ENCODE measurements at places on chromosomes 1 and 21.

DNA sequence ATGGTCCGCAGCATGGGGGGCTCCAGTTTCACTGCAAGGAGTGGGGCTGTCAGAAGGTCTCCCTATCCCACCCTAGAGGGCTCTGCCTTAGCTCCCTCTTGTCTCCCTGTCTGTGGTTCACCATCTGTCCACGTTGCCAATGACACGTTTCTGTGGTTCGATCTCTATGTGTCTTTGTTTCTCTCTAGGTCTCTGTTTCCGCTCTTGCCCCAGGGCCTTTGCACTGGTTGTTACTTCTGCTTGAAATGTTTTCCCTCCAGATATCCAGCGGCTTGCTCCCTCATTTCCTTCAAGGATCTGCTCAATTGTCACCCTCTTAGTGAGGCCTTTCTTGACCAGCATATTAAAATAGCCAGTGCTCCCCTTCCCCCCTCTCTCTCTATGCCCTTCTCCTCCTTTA is 8.5 kb upstream of the MRPS15 start:
- no peak for DNase-seq

DNA sequence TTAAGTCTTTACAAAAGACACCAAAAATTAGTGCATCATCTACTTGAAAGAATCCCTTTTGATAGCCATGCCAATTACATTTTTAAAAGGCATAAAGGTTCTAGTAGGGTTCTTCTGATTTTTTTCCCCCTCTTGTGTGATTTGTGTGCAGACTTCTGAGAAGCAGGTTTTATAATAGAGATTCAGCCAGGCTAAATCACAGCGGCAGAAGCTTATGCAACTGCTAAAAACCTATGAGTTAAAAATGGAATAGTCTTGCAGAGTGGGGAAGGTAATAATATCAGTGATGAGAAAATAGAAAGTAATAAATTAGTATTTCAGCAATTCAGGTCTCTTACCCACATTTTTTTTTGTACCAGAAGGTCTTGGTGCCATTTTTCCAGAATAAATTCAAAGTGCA is 17.7 kb downstream of the STUM start:
- no peak for DNase-seq

GRCh38 chr1:10613861-10614260 is 139.1 kb downstream of the PEX14 start:
- no peak for DNase-seq

DNA sequence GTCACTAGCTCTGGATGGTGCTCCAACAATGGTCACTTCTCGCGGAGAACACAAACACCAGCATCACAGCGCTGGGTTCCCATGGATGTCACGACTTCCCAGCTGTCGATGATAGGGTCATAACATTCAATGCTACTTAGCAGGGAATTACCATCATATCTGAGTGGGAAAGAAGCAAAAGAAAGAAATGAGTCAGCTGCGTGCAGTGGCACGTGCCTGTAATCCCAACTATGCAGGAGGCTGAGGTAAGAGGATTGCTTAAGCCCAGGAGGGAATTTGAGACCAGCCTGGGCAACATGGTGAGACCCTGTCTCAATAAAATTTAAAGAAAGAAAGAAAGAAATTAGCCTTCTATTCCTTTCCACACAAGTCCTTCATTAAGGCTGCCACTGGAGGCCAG is 3.6 kb upstream of the RABIF start:
- peak; percentile 37 for DNase-seq

DNA sequence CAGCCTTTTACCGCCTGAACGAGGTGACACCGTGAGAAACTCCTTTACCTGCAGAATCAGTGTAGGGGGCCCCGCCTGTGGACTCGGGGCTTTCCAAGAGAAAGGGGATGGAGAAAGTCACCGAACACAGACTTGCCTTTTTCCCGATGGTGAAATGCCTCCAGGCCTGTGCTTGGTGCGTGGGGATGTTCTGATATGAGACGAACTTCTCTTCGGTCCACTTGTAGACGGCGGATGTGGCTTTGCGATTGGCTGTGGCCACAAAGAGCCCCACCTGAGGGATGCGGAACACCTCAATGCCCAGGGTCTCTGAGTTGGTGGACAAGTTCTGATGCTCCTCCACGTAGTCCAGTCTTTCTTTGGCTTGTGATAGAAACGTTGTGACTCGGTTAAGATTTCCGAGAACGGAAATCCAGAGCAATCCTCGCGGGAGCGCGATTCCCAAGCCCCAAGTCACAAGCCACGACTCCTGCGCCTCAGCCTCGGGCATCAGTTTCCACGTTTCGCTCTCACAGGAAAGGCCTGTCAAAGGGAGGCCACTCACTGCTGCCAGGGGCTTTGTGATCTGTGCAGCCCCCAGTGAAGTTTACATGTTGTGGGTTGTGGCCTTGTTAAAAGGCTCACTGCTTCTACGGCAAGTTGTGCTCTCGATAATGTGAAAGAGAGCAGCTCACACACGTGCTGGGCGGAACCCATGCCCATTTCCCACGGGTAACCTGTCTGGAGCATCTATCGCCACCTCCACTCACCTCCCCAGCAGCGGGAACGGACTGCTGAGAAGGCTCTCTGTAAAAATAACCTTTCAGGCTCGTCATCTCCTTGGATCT is 12.6 kb downstream of the KRTAP10-1 start:
- peak; percentile 3 for DNase-seq

DNA sequence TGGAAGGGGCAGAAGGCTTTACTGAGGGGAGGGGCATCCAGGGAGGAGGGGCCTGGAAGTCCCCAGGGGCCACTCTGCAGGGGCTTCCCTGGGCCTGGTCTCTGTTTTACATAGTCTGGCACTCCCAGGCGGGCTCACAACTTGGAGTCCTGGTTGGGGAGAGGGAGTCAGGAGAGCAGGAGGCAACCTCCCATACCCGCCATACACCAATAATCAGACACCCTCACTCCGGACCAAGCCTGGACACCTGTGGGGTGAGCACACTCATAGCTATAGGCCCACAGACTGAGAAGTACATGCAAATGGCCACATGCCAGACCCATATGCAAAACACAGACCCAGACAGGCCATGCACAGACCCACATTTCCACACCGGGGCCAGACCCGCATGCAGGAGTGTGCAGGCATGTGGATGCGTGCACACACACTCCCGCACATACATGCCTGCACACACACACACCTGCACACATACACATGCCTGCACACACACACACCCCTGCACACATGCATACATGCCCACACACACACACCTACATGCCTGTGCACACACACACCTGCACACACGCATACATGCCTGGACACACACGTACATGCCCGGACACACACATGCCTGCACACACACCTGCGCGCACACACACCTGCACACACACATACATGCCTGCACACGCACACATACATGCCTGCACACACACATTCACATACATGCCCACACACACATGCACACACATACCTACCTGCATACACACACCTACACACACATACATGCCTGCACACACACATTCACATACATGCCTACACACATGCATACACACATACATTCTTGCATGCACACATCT is 89.5 kb upstream of the RUNX3 start:
- DNase-seq: no peak

GRCh38 chr1:158017800-158018595 is 24.6 kb downstream of the KIRREL1 start:
- DNase-seq: no peak

DNA sequence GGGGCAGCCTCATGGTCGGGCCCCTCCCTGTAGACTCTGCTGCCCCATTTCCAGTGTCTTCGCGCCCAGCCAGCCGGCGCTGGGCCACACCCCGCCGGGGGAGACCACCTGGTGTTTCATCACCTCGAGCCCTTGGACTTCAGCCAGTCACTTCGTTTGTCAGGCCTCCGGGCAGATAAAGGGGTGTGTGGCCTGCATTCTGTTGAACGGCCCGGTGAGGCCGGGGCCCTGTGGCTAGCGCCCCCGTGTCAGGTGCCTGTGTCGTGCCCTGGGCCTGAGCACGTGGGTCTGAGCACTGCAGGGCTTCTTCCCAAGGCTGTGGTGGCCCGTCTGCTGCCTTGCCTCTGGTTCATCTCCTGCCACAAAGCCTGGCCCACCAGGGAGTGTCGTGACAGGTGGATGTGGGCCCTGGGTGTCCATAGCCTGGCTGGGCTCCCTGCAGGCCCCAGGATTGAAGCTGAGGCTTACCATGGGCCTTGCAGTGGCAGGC is 65.2 kb upstream of the DIP2A start:
- DNase-seq: no peak

DNA sequence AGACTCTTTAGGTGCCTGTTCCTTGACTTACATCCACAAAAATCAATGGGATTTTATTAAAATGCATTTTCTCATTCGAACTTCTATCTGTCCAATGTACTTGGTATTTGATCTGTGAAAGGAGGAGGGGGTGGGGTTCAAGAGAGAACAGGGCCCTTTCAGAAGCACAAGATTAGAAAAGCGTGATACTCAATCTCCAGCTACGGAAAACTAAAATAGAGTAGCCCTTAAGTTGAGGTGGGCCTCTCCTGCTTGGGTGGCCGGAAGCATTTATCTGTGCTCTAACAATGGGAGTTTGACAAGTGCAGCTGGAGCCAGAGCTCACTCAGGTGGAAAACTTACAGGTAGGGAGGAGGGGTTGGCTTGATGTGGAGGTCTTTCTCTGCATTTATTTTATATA is 462 bp upstream of the RXRG start:
- DNase-seq: no peak

DNA sequence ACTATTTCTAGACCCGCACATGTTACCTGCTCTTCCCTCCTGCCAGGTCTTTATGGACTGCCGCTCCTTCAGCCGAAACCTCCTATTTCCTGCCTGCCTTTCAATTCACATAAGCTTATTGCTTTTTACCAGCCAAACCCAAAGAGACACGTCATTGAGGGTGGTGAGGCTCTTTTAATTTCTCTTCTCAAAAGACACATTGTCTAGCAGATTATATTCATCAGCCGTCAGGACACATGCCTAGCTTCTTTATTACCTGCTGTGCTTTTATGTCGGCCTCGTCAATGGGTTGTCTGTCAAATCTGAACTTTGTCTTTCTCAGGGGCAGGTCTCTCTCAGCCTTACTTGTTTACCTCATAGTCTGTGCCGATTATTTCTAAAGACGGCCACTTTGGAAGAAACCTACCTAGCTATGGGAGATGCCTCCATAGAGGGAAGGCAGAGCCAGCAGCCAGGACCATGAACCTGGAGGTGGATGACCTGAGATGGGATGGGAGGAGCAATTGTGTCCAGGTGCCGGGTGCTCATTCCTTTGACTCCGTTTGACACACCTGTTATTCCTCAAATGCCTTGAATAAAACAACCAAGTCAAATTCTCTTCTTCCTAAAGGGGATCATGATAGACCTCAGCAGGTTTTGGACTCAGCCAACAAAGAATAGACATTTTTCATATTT is 42.0 kb downstream of the ZBTB18 start:
- DNase-seq: no peak

DNA sequence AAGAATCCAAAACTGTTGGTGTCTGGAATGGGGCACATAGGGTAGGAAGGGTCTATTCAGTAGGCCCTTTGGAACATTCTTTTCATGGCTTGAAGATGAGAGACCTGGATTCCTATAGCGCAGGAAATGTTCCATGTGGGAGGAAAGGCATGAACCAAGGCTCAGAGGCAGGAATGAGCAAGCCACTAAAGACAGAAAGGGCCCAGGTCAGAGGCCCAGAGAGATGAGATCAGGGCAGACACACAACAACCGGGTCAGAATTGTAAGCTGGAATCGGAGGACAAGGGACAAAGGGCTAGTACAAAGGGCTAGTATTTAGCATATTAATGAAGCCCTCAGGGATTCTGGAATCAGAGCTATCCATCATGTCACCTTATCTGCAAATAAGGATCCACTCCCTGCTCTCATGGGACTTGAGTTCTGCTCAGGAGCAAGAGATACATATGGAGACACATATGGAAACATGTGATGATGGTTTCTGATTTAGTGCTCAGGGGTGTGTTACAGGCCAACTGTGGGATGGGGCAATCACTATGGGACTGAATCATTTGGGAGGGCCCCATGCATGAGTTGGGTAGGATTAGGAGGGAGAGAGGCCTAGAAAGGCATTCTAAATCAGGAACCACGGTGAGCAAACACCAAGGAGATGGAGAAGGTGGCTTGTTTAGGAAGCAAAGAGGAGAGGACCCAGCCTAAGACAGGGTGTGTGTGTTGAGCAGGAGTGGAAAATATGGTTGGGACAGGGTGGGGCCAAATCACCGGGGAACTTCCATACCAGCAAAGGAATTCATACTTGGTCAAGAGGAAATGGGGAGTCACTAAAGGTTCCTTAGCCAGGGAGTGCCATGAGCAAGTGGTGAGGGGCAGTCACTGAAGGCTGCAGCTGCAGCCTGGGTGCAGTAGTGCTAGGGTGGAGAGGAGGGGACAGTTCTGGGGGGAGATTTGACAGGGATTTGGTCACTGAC is 8.6 kb downstream of the NECTIN4 start:
- no peak for DNase-seq

- DNase-seq: no peak
These were observed 19.8 kb downstream of the PGLYRP3 start for GRCh38 chr1:153292740-153293479.

DNA sequence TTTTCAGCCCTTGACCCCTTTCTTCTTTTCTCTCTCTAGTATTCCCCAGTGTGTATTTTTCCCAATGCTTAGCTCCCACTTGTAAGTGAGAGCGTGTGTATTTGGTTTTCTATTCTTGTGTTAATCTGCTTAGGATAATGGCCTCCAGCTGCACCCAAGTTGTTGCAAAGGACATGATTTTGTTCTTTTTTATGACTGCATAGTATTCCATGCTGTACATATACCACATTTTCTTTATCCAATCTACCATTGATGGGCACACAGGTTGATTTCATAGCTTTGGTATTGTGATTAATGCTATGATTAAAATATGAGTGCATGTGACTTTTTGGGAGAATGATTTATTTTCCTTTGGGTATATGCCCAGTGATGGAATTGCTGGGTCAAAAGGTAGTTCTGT is 104.8 kb downstream of the PDE4B start:
- DNase-seq: no peak

DNA sequence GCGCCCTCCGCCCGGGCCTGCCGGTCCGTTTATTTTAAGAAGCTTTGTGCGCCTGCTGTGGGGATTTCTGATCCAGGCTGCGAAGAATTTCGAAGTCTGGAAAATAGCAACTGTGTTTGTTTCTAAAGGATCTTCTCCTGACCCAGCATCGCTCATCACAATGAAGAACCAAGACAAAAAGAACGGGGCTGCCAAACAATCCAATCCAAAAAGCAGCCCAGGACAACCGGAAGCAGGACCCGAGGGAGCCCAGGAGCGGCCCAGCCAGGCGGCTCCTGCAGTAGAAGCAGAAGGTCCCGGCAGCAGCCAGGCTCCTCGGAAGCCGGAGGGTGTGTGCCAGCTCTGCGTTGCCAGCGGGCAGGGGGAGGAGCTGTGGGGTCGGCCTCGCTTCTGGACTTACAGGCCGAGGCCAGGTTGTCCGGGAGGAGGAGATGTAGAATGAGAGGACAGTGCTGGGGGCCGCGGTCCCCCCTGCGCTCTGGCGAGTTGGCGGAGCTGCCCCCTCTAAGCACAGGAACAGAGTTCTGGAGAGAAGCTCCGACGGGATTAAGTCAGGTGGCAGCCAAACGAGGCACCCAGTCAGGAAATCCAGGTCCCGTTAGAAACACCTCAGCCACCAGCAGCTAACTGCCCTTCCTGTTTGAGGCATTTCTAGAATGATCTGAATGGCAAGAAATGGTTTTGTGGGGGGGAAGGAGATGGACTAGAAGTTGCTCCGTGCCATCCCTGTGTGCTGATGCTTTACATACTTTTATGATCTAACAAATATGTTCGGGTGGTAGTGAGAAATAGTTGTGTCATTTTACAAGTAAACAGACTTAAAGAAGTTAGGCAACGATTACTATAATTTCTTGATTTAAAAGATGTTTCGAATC is 948 bp downstream of the TXLNA start:
- peak; percentile 48 for DNase-seq

Data from WERI-Rb-1 (cell line).